ENCODE measurements at places on chromosomes 1 and 21. TPM values are rescaled to one million over a fixed set of nuclear protein-coding genes. Genes with fewer than 3 reads are reported as not detected.

DNA sequence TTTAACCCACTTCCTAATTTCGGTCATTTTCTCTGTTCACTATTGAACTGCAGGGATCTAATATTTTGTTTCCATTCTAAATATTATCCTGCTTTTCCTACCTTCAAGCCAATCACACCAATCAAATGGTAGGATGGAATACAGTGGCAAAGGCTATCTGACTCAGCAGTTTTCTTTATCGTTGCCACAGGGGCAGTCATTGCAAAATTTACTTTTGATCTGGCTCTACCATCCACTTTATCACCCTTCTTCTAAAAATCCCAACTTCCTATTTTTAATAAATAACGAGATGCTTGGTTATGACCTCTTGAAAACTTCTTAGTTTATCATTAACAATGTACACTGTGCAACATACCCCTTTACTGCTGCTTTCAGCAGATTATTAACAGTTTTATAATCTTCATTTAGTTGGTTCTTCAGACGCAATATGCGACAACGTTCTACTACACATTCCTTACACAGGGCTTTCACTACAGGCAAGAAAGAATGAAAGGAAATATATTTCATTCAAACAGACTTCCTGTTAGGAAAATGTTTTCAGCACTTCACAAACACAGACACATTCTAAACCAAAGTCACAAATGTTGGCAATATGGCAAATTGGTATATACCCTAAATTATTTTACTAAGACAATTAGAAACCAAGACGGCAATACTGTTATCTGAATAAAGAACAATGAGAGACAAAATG lies 52.3 kb upstream of the RAP1GAP start:
- no peak overlapping the region for H3K27ac ChIP-seq
- H3K36me3 ChIP-seq, result no peaks in the 10 kb centered on the region
- H3K4me1 ChIP-seq, result no peaks in the 10 kb centered on the region
- DNase-seq, result no peak
- H3K27me3 ChIP-seq, result no peaks in the 10 kb centered on the region
- no peak overlapping the region for H3K4me3 ChIP-seq

GRCh38 chr1:30756545-30757351 lies 826 bp downstream of the LAPTM5 start:
- H3K27me3 ChIP-seq, result no peaks in the 10 kb centered on the region
- DNase-seq, result no peak
- peaks cover 6% of the 10 kb centered on the region for H3K4me1 ChIP-seq
- H3K27ac ChIP-seq, result peak overlapping the region; percentile 60
- peak overlapping the region; percentile 33 for H3K4me3 ChIP-seq

DNA sequence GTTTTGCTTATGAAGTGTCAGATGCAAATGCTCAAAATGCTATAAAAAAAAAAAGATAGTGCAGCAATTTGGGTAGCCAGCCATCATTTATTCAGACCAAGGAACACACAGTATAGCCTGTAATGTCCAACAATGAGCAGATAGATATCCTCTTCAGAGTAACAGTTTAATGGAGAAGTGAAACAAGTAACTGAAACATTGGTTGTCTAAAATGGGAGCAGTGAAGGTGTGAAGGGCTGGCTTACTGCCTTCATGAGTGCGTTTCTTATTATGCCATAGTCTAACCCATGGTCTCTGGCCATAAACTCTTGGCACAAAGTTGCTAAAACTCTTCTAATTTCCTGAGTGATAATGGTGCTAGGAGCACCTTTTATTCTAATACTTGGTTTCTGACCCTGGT lies 11.4 kb downstream of the RGS5 start:
- H3K4me3 ChIP-seq, result no peak overlapping the region
- no peak overlapping the region for H3K27ac ChIP-seq
- H3K4me1 ChIP-seq, result no peaks in the 10 kb centered on the region

- H3K27ac ChIP-seq, result peak overlapping the region; percentile 95
- H3K36me3 ChIP-seq, result no peaks in the 10 kb centered on the region
- no peak overlapping the region for H3K4me3 ChIP-seq
- H3K27me3 ChIP-seq, result no peaks in the 10 kb centered on the region
- H3K4me1 ChIP-seq, result peaks cover 67% of the 10 kb centered on the region
- DNase-seq, result no peak
Measured at GRCh38 chr1:13588946-13589796, 5.5 kb downstream of the PDPN start.

ALX3 gene
- total RNA-seq, result not detected

- DNase-seq, result no peak
- H3K4me1 ChIP-seq, result no peaks in the 10 kb centered on the region
- H3K36me3 ChIP-seq, result no peaks in the 10 kb centered on the region
- no peak overlapping the region for H3K4me3 ChIP-seq
- H3K27ac ChIP-seq, result no peak overlapping the region
Measured at GRCh38 chr1:64721135-64721534, 23.7 kb upstream of the RAVER2 start.

C1orf87 gene
- not detected for total RNA-seq

BCL2L15 gene
- total RNA-seq, result 2.9 TPM

RIMKLA gene
- 0.25 TPM for total RNA-seq
